ENCODE measurements at places on chromosomes 3 and 15. TPM values are rescaled to one million over a fixed set of nuclear protein-coding genes. Genes with fewer than 3 reads are reported as not detected.

The SERPINI2 gene
- not detected for total RNA-seq

The HYKK gene
- 7.4 TPM for total RNA-seq

The MITF gene
- total RNA-seq: 4.6 TPM

The APBA2 gene
- total RNA-seq: 27.9 TPM

The TMCO5A gene
- total RNA-seq: not detected

The SPESP1 gene
- 3.7 TPM for total RNA-seq

The NKIRAS1 gene
- total RNA-seq: 4.0 TPM

The MNS1 gene
- total RNA-seq: 3.4 TPM

The LRRC15 gene
- not detected for total RNA-seq

The ITIH1 gene
- total RNA-seq: not detected

The GOLGA6D gene
- total RNA-seq: not detected

The MAP6D1 gene
- 3.2 TPM for total RNA-seq

The CCR3 gene
- total RNA-seq: not detected
